A673 (cell line): ENCODE measurements at places on chromosomes 1 and 21. TPM values are rescaled to one million over a fixed set of nuclear protein-coding genes. Genes with fewer than 3 reads are reported as not detected.

GRCh38 chr1:82903626-82904025 is 1095.3 kb downstream of the TTLL7 start:
- no peaks in the 10 kb centered on the region for H3K4me1 ChIP-seq
- no peaks in the 10 kb centered on the region for H3K27me3 ChIP-seq
- H3K27ac ChIP-seq = no peak overlapping the region
- no peak for DNase-seq
- H3K36me3 ChIP-seq = no peaks in the 10 kb centered on the region

The REN gene
- not detected in 2 replicates for total RNA-seq

- no peak overlapping the region for H3K27ac ChIP-seq
- H3K4me1 ChIP-seq = no peaks in the 10 kb centered on the region
- peaks cover 75% of the 10 kb centered on the region for H3K36me3 ChIP-seq
Observed at GRCh38 chr1:223771469-223771813, 59.1 kb downstream of the CAPN2 start.

DNA sequence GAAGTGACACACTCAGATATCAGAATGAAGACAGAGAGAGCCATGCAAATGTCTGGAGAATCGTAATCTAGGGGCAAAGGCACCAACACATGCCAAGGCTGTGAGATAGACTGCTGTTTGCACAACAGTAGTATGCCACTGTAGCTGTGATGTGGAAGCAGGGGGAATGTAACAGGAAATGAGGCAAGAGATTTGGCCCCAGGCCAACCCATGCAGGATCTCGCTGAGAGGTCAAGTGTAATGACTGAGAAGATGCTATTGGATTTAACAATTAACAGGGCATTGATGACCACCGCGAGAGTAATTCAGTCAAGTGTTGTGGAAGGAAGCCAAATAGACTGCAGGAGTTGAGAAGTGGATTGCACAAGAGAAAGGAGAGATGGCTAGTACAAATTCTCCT is 107.3 kb upstream of the ST6GALNAC5 start:
- peaks cover 38% of the 10 kb centered on the region for H3K27me3 ChIP-seq
- H3K27ac ChIP-seq = no peak overlapping the region
- H3K36me3 ChIP-seq = no peaks in the 10 kb centered on the region
- H3K4me1 ChIP-seq = no peaks in the 10 kb centered on the region

DNA sequence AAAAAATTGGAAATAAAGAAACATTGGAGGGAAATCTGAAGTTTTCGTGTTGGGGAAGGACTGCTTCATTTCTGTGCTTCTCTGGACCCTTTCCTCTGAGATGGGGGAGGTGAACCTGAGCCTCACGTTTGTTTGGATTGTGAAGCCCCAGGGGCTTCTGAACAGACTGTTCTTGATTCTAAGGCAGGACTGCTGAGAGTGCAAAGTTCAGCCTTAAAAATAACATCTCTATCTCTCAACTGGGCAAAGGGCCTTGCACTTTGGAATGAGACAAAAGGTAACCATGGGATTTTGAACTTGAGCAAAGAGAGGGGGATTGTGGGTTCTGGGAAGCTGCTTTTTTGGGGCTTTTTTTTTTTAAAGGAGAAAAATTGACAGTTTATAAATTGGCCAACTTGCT is 45.0 kb downstream of the GPR88 start:
- no peaks in the 10 kb centered on the region for H3K4me1 ChIP-seq
- no peak overlapping the region for H3K4me3 ChIP-seq
- H3K36me3 ChIP-seq = no peaks in the 10 kb centered on the region

DNA sequence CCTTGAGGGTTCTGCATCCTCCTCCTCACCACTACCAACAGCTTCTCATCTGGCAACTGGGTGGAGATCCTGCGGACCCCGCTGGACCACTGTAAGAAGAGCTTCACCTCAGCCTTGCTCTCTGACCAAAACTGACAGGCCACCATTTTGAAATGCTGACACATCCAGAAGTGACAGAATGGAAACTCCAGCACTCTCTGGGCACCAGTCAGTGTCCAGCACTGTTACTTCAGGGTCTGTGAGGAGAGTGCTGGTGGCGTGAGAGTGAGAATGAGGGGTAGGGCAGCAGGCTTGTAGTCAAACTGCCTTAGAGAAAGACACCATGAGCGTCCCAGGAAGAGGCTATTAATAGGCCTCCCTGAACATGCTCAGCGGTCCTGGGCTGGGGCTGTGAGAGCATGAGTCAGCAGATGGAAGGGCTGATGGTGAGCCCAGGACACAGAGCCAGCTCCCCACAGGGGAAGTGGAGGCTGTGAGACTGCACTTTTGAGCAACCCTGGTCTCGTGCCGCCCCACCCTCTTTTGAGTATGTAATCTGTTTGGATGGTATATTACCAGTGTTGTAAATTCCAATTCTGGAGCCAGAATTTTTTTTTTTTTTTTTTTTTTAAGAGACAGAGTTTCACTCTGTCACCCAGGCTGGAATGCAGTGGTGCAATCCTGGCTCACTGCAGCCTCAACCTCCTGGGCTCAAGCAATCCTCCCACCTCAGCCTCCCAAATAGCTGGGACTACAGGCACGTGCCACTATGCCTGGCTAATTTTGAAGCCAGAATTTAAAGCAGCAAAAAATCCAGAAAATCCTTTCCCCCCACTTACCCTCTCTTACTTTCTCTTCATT is 34.4 kb upstream of the SLC30A1 start:
- no peak overlapping the region for H3K4me3 ChIP-seq
- no peak overlapping the region for H3K27ac ChIP-seq
- no peaks in the 10 kb centered on the region for H3K4me1 ChIP-seq
- no peaks in the 10 kb centered on the region for H3K36me3 ChIP-seq
- peak; percentile 19 for DNase-seq

The COL6A1 gene
- total RNA-seq = 19.7 and 39.0 TPM in 2 replicates

GRCh38 chr1:114700036-114700600 is 4.8 kb upstream of the AMPD1 start:
- no peak for DNase-seq
- H3K27me3 ChIP-seq = no peaks in the 10 kb centered on the region

The OLIG2 gene
- total RNA-seq = not detected in 2 replicates

DNA sequence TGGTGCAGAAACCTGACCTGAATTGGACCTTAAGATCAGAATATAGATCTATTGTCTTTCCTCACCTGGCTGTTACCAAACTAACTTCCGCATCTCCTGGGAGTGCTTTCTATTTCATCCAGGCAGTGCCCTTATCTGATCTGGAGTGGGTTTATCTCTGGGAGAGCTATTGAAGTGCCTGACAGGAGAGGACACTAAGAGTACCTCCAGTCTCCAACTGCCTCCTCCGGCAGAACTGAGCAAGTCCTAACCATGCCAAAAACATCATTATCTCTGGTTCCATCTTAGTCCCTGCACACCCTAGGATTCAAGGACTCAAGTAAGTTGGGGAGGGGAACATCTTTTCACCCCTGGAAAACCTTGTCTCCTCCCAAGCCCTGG is 12.4 kb upstream of the KCNJ15 start:
- no peak overlapping the region for H3K4me3 ChIP-seq
- H3K36me3 ChIP-seq = no peaks in the 10 kb centered on the region
- H3K4me1 ChIP-seq = no peaks in the 10 kb centered on the region
- peaks cover 14% of the 10 kb centered on the region for H3K27me3 ChIP-seq
- no peak overlapping the region for H3K27ac ChIP-seq

DNA sequence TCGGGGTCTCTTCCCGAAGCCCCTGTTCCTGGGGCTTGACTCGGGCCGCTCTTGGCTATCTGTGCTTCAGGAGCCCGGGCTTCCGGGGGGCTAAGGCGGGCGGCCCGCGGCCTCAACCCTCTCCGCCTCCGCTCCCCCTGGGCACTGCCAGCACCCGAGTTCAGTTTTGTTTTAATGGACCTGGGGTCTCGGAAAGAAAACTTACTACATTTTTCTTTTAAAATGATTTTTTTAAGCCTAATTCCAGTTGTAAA is 158.7 kb downstream of the RUNX1 start:
- no peak overlapping the region for H3K27ac ChIP-seq
- DNase-seq = no peak
- H3K36me3 ChIP-seq = no peaks in the 10 kb centered on the region
- H3K4me1 ChIP-seq = peaks cover 19% of the 10 kb centered on the region
- H3K4me3 ChIP-seq = no peak overlapping the region

DNA sequence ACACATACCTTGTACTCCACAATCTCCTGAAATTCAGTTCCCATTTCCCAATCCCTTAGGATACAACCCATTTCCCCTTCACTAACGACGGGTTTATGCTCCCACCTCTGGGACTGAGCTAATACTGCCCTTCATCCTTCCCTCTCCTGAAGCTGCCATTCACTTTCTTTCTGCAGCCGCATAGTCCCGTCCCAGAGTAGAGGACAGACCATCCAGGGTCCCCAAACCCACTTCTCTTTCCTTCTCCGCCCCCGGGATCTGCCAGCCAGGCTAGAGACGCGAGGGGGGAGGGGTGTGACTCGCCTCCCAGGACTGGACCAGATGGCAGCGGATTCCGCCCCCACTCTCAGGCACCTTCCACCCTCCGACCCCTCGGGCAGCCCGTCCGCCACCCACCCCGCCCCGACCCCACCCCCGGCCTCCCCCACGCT is 679 bp downstream of the ABL2 start:
- DNase-seq = peak; percentile 44
- H3K4me3 ChIP-seq = peak overlapping the region; percentile 94
- peak overlapping the region; percentile 83 for H3K27ac ChIP-seq
- no peaks in the 10 kb centered on the region for H3K36me3 ChIP-seq

The FMN2 gene
- not detected in 2 replicates for total RNA-seq
